ENCODE measurements at places on chromosomes 7 and 10.

DNA sequence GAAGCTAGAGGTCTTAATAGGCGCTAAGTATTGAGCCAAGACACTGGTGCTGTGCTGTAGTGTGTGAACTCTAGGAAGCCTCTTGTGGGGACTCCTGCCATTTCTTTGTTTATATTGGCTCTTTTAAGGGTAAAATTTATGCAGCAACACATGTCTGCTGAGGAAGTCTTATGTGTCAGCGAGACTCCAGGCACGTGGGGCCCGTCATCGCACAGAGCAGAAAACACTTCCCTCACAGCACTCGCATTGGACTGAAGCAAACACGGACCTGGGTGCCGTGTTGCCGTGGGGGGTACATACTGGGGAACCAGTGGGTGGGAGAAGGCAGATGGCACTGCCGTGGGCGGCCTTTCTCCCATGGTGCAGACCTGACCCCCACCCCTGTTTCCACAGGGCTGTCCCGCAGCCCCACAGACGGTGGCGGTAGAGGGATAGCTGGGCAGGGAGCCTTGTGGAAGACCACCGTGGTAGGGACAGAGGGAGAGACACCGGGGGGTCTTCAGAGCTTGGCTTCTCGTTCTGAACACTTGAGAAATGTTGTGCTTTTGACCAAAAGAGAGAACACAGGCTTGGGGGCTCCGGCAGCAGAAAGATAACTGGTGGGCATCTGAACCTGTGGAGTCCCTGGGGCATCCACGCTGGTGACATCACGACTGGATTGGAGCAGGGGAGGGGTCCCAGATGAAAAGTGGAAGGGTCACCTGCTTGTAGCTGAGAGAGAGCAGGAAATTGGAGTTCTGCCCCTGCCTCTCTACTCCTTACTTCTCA, 284.7 kb upstream of the SHH start:
- DNase-seq = no peak

DNA sequence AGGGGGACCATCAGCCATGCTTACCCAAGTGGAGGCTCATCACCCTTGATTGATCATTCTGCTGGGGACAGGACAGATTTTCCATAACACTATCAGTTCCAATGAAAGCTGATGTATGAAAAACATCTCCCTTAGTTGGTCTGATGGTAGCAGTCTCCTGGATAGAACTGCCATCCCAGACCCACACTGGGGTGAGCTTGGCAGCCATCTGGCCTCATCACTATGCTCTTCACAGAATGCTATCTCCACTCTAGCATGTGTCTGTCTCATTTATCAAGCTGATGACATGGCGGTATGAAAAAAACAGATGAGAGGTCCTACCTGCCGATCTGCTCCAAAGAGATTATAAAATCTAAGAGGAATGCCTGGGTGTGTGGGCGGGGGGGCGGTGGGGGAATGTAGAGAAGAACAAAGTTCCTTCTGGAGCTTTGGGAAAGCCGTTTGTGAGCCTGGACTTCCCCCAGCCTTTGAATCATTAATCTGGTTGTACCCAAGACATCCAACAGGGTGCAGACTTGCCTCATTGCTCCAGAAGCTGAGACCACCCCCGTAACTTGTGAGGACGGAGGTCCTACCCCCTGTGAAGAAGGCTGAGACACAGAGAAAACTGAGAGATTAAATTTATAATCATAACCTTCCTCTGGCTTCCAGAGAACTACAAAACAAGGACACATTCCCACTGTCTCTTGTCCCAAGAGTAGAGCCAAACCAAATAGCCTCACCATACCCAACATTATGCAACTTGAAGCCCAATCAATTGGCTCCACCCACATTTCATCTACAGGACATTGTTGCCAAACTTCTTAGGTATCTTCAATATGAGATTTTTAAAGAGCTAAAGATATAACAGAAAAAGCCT, 340.8 kb downstream of the KCNMA1 start:
- DNase-seq = no peak

GRCh38 chr10:51718804-51719291, 19.5 kb upstream of the CSTF2T start:
- no peak for DNase-seq

DNA sequence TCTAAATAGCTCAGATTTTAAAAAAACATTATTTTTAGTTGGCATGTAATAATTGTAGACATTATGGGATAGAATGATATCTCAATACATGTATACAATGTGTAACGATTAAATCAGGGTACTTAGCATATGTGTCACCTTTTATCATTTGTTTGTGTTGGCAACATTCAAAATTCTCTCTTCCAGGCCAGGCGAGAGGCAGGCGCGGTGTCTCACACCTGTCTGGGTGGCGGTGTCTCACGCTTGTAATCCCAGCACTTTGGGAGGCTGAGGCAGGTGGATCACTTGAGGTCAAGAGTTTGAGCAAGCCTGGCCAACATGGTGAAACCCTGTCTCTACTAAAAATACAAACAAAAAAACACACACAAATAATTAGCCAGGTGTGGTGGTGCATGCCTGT, 151.7 kb downstream of the RTKN2 start:
- DNase-seq = no peak

DNA sequence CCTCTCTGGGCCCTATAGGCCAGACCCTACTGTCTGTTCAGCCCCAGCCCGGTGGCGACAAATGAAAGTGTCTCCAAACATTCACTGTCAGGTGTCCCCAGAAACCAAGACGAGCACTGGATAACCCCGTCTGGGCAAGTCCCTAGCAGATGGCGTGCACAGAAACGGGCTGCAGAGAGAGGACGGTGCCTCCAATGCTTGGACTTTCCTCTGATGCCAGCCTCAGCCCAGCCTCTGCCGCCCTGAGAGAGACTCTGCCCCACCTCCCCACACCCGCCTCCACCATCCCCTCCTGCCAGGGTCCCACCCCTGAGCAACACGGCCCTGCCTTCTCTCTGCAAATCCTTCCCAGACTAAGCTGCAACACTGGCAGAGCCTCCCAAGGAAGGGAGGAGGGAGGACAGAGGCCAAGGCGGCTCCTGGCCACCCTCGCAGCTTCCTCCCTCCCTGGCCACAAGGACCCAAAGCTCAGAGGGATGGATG, 7.4 kb upstream of the LFNG start:
- DNase-seq = no peak

All from NCI-H526 (cell line).